ENCODE measurements at places on chromosomes 5 and 9. TPM values are rescaled to one million over a fixed set of nuclear protein-coding genes. Genes with fewer than 3 reads are reported as not detected.

DNA sequence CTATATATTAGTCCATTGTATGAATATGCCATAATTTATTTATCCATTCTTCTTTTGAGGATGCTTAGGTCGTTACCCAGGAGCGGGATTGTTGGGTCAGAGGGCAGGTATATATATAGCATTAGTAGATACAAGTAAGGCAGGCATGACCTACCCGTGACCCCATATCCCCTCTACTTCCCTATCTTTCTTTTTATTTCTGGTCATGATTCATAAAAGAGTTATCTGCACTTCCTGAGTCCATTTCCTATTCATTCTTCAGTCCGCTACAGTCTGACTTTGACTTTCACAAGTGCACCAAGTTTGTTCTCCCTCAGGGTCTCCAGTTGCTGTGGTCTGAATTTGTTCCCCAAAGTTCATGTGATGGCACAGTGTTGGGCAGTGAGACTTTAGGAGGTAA lies 6.9 kb downstream of the RHOBTB3 start:
- H3K27ac ChIP-seq = no peak overlapping the region
- no peaks in the 10 kb centered on the region for H3K36me3 ChIP-seq
- peaks cover 6% of the 10 kb centered on the region for H3K4me1 ChIP-seq
- H3K4me3 ChIP-seq = no peak overlapping the region

GRCh38 chr5:17282283-17283120 lies 65.1 kb downstream of the BASP1 start:
- no peak overlapping the region for H3K4me3 ChIP-seq
- no peaks in the 10 kb centered on the region for H3K27me3 ChIP-seq
- H3K4me1 ChIP-seq = peaks cover 6% of the 10 kb centered on the region
- no peak overlapping the region for H3K27ac ChIP-seq
- H3K36me3 ChIP-seq = no peaks in the 10 kb centered on the region
- peak; percentile 10 for DNase-seq

DNA sequence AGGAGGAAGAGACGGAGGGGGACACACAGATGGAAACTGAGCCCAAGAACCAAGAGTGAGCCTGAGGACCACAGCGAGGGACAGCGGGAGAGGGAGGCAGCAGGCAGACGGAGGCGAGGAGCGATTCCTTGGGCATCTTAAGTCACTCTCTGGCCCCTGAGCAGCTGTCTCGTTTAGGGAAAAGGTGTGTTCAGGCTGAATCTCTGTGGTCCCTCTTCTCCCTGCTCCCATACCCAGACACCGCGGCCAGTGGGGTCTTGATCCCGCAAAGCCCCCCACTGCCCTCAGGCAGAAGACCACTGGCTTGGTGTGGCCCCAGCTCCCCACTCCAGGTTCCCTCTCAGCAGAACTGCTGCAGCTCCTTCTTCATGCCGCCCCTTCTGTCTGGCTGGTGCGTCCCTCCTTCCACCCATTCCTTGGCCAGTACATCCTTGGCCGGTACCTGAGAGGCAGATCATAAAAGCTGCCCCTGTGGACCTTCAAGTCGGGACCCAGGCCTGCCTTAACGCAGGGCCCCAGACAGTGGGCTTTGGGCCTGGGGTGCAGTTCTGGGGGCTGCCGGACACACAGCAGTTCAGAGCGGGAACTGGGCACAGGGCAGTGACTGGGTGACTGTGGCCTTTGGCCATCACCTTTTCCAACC lies 5.8 kb upstream of the RALGDS start:
- H3K4me1 ChIP-seq = peaks cover 42% of the 10 kb centered on the region
- H3K4me3 ChIP-seq = no peak overlapping the region
- H3K27me3 ChIP-seq = no peaks in the 10 kb centered on the region
- no peak for DNase-seq
- H3K36me3 ChIP-seq = no peaks in the 10 kb centered on the region
- no peak overlapping the region for H3K27ac ChIP-seq

- H3K27me3 ChIP-seq = peaks cover 4% of the 10 kb centered on the region
- H3K4me1 ChIP-seq = no peaks in the 10 kb centered on the region
- no peak for DNase-seq
- no peak overlapping the region for H3K4me3 ChIP-seq
These were observed 85.6 kb downstream of the OLFM1 start for GRCh38 chr9:135173066-135173465.

DNA sequence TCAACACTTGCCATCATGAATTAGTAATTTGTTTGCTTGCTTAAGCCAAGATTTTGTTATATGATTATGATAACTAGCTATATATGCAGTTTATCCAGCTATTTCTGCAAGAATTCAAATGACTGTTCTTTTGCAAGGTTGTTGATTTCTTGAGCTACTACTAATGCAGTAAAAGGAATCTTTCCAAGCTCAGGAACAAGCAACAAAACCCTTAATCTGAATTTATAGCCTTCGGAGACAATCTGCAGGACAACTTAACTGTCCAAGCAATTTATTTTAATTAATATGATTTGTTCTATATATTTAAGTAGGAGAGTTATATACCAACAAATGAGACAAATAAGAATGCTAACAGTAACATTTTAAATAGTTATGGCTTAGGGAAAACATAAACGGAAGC lies 426.8 kb upstream of the POU5F2 start:
- H3K27me3 ChIP-seq = peaks cover 2% of the 10 kb centered on the region
- no peaks in the 10 kb centered on the region for H3K36me3 ChIP-seq
- no peak overlapping the region for H3K4me3 ChIP-seq
- H3K4me1 ChIP-seq = no peaks in the 10 kb centered on the region
- no peak overlapping the region for H3K27ac ChIP-seq

Gene NEUROG1
- not detected for total RNA-seq

Gene NPDC1
- 14.2 TPM for total RNA-seq

Gene RAD50
- total RNA-seq = 39.1 TPM

Gene CCL27
- total RNA-seq = 0.69 TPM

Gene GRM6
- total RNA-seq = not detected

Measured in activated naive CD4-positive, alpha-beta T cell treated with anti-CD3 and anti-CD28 coated beads for 36 hours (primary cell).